PC-9 (cell line): ENCODE measurements at places on chromosomes 11 and 22. TPM values are rescaled to one million over a fixed set of nuclear protein-coding genes. Genes with fewer than 3 reads are reported as not detected.

DNA sequence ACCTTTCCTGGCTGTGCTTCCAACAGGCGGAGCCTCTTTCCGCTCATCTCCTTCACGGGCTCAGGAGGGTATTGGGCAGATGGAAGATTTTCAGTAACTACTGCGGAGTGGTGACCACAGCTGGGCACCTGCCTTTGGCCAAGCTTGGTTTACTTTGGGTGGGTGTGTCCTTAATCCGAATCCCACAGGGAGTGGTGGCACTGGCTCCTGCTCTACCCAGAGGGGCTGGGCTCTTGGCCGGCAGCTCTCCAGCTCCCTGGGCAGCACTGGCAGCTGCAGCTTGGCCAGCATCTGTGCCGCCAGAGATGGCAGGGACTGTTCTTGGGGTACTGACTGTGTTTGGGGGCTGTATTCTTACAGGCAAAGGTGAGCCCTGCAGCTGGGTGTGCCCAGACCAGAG, 29.8 kb downstream of the BID start:
- no peak for DNase-seq

Gene UPK3A
- 1.0 and 1.4 TPM in 2 replicates for total RNA-seq

DNA sequence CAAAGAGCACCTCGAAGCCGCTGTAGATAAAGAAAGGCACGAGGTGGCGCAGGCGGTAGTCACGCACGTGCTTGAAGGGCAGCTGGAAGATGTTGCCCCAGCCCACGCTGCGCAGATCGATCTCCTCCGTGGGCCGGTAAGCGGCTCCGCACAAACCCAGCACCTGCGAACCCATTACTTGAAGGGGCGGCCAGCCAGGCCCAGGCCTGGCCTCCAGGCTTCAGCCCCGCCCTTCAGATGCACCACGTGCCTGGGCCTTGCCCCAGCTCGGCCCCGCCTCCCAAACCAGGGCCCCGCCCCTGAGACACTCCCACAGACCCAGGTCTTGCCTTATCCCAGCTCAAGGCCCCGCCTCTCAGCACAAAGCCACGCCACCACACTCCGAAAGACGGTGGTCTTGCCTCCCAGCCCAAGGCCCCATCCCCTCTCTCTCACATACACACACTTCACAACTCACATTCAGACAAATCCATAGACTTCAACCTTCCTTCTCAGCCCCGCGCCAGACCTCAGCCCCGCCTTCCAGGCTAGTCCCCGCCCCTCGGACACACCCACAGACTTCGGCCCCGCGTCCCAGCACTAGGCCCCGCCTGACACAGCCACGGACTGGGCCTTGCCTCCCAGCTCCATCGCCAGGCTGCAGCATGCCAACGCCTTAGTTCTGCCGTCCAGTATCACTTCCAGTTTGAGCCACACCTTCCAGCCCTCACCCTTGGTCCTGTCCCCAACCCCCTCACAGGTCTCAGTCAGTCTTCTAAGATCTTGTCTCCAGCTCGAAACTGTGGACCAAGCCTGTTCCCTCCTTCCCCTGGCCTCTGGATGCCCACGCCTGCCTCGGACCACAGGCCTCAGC, 7.0 kb downstream of the UNC93B1 start:
- no peak for DNase-seq

Gene SCN3B
- total RNA-seq = not detected in 2 replicates

Gene OR5AR1
- not detected in 2 replicates for total RNA-seq
